Activated CD4-positive, alpha-beta T cell treated with anti-CD3 and anti-CD28 coated beads, Interleukin-2, amount 50 U/mL, for 24 hours (primary cell): ENCODE measurements at places on chromosomes 2 and 18.

DNA sequence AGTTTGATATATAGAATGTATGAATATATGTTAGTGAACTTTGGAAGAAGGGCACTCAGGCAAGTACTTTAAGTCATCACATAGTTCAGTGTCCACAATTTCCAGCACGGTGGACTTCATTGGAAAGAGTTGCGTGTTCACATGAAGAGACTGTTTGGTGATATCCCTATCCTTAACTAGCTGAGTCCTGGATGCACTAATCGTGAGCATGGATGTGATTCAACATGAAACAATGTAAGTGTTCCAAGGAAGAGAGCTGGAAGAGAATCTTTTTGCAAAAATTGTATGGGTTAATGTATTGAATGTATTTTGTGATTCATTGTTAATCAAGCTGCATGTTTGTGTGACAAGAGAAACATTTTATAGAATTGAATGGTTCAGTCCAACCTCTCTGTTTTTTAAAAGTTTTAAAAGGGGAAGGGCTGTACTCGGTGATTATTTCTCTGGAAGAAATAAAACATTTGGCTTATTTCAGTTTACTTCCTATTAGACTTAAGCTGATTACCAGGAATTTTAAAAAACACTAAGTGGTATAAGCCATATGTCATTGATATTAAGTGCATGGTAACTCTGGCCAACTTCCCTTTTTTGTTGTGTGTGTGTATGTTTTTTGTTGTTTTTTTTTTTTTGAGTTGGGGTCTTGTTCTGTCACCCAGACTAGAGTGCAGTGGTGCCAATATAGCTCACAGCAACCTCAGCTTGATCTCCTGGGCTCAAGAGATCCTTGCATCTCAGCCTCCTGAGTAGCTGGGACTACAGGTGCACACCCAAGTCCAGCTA lies 8.6 kb downstream of the XRCC5 start:
- DNase-seq = no peak

GRCh38 chr18:48987821-48988220 lies 37.1 kb upstream of the SMAD7 start:
- DNase-seq = no peak

- no peak for DNase-seq
Measured at GRCh38 chr2:48717846-48718245, 37.7 kb downstream of the LHCGR start.

- no peak for DNase-seq
Measured at GRCh38 chr2:59112258-59112657, 871.1 kb upstream of the FANCL start.

DNA sequence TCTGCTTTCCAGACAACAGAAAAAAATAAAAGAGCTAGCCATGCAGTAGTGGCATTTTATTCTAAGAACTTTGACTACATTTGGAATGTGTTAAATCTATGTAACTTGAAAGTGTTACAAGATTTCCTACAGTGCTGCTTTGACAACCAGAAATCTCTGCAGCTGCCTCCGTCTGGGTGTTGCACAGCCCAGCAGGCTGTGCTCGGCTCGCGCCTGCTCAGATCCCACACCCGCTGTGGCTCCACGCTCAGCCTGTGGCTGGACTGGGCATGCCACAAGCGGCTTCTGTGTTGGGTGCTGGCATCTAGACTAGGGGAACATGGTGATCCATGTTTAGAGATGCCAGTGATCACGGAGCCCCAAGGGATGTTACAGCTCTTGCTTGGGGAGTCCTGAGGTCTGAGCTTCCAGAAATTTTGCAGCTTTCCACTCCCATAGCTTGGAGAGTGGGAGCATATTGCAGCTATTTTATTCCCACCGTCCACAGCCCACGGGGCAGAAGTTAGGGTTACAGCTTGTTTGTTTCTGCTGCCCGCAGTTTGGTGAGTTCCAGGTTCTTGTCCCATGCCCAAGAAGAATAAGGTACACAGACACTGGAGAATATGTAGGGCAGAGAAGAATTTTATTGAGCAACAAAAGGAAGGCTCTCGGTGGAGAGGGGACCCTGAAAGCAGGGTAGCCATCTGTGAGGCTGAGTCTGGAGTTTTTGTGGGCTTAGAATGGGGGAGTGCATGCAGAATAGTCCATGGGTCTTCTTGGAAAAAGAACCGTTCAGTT lies 44.1 kb downstream of the FAM171B start:
- no peak for DNase-seq

DNA sequence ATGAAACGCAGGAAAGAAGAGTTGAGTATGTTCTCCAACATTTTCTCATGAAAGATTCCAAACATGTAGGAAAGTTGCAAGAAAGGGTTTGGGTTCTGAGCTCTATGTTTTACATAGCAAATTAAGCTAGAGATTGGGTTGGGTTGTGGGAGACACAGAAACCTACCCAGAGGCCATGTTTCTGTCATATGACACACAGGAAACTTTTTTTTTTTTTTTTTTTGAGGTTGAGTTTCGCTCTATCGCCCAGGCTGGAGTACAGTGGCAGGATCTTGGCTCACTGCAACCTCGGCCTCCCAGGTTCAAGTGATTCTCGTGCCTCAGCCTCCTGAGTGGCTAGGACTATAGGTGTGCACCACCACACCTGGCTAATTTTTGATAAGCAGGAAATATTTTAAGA lies 57.6 kb downstream of the DOCK10 start:
- no peak for DNase-seq

GRCh38 chr2:205571360-205571959 lies 110.8 kb upstream of the NRP2 start:
- no peak for DNase-seq

DNA sequence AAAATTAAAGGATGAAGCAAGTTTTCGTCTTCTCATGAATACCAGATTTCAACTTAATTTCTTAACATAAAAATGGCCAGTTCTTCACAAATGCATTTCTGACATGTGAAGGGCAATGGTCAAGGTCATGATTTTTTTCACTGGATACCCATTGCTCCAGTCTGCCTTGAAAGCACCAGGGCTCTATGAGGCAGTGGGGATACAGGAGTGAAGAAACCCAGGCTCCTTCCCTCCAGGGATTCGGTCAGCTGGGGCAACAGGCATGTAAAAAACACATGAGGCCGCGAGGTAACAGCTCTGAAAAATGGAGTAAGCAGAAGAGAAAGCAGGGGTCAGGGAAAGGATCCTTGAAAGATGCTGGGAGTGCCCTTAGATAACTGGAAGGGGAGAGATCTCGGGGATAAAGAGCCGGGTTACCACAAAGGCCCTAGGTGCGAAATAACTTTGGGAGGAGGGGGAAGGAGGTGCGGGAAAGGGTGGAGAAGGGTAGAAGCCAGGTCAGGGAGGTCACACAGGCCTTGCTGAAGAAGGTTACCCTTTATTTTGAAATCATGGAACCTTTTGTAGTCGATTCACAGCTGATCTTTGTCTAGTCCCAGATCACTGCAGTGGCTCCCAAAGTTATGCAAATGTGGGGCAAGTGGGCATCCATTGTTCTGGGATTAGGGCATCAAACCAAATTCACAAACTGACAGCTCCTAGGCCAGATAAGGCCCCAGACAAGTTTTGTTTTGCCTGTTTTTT lies 5.2 kb upstream of the SPRED2 start:
- no peak for DNase-seq

DNA sequence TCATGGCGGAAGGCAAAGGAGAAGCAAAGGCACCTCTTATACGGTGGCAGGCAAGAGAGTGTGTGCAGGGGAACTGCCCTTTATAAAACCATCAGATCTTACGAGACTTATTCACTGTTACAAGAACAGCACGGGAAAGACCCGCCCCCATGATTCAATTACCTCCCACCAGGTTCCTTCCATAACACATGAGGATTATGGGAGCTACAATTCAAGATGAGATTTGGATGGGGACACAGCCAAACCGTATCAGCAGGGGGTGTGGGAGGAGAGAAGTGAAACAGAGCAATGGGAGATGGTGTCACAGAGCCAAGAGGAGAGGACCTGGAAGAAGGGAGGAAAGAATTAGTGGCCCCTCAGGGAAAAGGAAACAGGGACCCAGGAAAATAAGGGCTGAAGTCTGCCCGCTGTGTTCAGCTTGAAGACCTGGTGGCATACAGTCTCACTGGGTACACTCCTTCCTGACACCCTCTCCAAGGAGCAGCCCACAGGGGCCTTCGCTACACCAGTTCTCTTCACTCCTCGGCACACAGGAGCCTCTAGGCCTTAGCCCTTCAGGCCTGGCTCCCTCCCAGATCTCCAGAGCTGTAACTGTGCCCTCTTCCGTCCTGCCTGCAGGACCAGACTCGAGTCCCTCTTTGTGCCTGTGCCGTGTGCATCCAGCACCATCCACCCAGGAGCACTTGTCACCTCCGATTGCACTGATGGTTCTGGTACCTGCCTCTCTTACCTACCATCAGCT lies 262.1 kb downstream of the EIPR1 start:
- DNase-seq = no peak

DNA sequence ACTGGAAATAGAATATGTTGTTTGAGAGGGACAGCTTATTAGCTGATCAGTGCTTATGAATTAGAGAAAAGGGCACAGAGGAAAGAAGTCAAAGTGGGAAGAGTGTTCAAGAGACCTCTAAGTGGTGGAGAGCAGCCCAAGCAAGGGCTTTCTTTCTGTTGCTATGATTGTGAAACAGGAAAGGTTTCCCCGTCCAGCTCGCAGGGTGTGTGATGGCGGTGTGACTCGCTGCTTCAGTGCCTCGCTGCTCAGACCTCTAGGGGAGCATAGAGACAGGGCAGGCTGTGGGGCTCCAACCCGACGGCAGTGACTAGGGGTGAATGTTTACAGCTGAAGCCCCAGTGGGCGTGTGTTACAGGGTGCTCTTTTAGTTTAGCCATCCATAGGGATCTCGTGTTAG lies 166.5 kb upstream of the COPS8 start:
- no peak for DNase-seq

GRCh38 chr2:18445433-18446320 lies 114.8 kb downstream of the RDH14 start:
- no peak for DNase-seq

GRCh38 chr2:20215183-20216040 lies 9.5 kb downstream of the SDC1 start:
- DNase-seq = no peak

DNA sequence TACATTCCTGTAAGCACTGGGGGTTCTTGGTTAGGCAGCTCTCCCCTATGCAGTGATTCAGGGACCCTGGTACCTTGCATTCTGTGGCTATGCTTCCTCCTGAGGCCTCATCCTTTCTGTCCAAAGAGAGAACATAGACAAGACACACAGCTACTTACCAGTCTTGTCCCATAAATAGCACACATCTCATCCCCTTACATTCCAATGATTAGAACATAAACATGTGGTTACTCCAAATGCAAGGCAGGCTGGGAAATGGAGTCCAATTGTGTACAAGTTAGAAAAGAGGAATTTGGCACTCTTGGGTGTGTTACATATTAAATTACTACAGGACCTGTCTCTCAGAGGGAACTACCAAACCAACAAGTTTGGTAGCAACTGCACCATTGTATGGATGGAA lies 171.3 kb downstream of the ARHGAP15 start:
- DNase-seq = no peak

DNA sequence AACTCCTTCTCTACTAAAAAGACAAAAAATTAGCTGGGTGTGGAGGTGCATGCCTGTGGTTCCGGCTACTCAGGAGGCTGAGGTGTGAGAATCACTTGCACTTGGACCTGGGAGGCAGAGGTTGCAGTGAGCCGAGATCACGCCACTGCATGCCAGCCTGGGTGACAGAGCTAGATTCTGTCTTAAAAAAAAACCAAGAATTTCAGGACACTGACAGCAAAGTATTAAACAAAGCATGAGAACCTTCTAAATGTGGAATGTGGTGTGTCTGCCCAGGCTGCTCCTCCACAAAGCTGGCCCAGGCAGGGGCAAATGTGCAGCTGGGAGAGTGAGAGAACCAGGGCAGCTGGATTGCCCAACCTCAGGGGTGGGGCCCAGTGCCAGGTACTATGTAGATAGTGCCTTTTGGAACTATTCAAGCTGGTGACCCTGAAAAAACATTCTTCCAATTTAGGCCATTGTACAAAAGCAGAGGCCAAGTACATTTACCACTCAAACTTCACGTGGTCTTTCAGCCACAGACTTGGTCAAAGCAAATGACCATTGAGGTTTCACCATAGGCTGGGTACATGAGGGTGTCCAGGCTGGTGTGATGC lies 6.7 kb upstream of the UGT1A5 start:
- DNase-seq = no peak

- DNase-seq = no peak
Measured at GRCh38 chr2:85545780-85546240, 6.8 kb downstream of the MAT2A start.

- no peak for DNase-seq
Measured at GRCh38 chr2:128681507-128681906, 362.8 kb upstream of the HS6ST1 start.

DNA sequence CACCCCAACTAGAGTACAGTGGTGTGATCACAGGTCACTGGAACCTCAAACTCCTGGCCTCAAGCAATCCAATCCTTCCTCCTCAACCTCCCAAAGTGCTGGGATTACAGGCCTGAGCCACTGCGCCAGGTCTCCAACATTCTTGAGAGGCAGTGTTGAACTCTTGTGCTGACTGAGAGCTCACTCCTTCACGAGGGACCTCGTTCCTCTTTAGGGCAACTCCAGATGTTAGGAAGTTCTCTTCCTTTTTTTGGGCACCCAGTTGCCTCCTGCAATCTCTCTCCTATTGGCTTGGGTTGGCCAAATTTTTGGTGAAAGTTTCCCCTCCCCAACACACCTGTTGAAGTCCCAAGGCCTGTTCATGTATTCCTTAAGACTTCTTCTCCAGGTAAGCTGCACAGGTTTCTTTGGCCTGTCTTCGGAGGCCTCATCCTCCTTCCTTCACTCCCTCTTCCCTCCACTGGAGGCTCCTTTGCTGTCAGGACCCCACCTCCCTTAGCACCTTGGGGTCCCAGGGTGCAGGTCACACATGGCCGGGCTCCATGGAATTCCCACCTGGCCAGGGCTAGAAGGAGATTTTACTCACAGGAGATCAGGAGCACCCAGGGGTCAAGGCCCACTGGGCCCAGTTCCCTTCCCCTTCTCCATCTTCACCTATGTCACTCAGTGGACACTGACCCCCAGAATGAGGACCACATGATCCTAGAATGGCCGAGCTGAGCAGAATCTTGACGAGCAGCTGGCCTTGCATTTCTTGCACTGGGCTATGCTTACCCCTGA lies 94.6 kb upstream of the SMAD2 start:
- DNase-seq = no peak

DNA sequence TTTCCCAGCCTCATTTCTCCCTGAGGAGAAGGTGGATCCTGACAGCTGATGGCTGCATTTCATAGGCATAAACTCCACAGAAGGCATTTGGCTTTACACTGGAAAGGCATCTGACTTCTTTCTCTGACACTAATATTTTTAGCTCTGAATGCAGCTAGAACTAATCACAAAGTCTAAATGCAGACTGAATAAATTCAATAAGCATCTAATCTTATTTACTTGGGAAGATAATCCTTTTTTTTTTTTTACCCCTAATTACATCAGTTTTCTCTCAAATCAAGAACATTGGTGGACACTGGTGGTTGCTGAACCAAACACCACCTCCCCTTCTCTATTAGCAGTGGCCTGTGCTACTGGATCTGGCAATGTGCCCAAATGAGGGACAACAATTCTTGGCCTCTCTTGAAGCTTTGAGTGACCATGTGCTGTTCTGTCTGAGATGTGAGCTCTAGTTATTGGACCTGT lies 50.9 kb upstream of the CD226 start:
- DNase-seq = no peak

- no peak for DNase-seq
Measured at GRCh38 chr2:192159208-192159607, 35.5 kb downstream of the TMEFF2 start.
